ENCODE measurements at places on chromosomes 4 and X.

DNA sequence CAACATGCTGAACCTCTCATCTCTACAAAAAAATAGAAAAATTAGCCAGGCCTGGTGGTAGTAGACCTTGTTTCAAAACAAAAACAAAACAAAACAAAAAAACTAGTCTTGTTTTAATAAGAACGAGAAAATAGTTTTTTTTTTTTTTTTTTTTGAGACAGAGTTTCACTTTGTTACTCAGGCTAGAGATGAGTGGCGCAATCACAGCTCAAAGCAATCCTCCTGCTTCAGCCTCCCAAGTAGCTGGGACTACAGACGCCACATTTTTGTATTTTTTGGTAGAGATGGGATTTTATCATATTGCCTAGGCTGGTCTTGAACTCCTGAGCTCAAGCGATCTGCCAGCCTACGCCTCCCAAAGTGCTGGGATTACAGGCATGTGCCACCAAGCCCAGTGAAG lies 47.7 kb upstream of the UGDH start:
- DNase-seq: no peak

- no peak for DNase-seq
These were observed 20.1 kb downstream of the EIF4E start for GRCh38 chr4:98908703-98909262.

DNA sequence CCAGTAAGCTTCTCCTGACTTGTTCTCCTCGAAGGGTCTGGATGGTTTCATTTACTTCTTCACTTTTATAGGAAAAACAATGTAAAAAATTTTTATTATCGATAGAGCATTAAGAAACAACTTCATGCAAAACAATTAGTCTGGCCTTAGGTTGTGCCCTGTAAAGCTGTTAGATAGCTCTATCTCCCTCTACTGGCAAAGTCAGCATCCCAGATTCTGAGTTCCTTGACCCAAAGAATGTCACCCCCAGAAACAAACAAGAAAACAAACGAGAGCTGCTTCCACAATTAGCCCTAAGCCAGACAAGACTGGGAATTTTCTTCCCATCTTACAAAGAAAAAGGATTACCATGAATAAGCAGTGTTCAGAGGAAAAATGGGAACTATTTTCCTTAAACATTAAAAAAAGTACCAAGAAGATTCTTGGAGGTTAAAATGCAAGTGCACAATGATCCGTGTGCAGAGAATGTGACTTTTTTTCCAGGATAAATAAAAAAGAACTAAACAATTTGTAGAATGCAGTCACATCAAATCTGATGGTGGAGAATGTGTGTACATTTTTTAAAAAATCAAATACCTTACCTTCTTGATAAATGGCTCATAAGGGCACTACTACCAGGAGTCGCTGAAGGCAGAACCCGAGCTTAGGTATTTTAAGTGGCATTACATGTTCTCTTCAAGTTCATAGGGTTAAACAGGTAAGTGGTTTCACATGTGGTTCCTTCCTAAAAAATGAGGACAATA lies 293.2 kb downstream of the FBXO8 start:
- DNase-seq: no peak

- DNase-seq: no peak
These were observed 28.5 kb upstream of the RTL3 start for GRCh38 chrX:78687586-78687985.

- DNase-seq: no peak
These were observed 261.5 kb downstream of the GPC3 start for GRCh38 chrX:133723930-133724329.

GRCh38 chr4:37661772-37662171 lies 24.4 kb downstream of the RELL1 start:
- no peak for DNase-seq

DNA sequence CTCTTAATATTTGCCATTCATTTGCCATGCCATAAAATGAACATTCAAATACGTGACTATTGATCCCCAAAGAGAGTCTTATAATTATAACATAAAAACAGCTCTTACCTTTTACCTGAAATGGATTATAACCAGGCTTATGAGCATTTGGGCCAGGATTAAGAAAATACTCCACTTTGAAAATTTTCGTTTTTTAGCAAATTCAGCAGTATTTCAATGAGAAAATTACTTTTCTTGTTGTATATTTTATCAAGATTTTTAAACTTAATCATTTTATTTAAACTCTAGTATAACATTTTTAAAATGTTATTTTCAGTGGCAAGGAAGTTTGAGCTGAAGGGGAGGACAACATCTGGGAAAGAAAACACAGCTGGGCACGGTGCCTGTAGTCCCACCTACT lies 59.0 kb upstream of the RAPGEF2 start:
- DNase-seq: no peak

DNA sequence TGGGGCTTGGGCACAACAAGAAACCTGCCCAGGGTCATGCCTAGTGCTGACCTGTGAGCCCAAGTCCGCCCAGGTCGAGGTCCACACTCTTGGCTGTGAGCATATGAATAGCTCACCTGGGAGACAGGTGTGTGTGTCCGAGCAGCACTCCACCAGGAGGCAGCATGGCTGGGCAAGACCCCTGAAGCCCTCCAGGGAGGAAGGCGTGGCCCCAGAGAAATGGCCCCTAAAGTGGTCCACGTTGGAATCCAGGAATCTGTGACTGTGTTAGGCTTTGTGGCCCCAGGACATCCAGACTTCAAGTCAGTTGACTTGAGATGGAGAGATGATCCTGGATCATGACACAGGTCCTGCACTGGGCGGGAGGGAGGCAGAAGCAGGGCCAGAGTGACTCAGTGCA lies 138.8 kb downstream of the CPZ start:
- DNase-seq: no peak

GRCh38 chrX:50071494-50071893 lies 129.3 kb downstream of the AKAP4 start:
- DNase-seq: no peak

DNA sequence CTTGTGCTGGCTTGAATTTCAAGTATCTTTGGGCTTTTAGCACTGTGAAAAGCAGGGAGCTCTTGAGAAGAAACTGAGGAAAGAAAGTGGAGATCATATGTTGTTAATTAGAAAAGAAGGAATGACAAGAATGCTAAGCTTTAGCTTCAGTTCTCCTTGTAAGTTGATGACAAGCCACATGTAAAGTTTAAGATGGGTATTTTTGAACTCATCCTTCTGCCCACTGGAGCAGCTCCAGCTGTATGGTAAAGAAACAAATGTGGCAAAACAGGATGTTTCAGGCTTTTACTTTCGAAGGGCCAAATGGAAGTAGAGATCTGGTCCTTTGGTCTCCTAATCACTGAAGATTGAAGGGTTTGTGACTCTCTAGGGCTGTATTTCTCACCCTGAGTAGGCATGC lies 137.8 kb downstream of the GUCY2F start:
- no peak for DNase-seq

DNA sequence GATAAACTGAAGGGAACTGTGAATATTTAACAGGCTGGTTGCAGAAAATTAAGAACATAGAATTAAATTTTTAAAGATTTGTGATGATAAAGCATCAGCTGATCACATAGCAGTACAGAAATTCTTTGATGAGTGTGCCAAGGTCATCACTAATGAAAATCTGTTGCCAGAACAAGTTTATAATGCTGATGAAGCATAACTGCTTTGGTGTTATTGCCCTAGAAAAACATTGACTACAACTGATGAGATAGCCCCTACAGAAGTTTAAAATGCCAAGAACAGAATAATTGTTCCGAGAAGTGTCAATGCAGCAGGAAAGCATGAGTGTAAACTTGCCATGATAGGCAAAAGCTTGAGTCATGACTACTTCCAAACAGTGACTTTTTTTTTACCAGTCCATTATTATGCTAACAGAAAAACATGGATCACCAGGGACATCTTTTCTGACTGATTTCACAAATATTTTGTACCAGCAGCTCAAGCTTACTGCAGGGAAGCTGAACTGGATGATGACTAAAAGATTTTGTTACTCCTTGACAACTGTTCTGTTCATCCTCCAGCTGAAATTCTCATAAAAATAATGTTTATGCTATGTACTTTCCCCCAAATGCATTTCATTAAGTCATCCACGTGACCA lies 1136.6 kb downstream of the FAT4 start:
- no peak for DNase-seq

DNA sequence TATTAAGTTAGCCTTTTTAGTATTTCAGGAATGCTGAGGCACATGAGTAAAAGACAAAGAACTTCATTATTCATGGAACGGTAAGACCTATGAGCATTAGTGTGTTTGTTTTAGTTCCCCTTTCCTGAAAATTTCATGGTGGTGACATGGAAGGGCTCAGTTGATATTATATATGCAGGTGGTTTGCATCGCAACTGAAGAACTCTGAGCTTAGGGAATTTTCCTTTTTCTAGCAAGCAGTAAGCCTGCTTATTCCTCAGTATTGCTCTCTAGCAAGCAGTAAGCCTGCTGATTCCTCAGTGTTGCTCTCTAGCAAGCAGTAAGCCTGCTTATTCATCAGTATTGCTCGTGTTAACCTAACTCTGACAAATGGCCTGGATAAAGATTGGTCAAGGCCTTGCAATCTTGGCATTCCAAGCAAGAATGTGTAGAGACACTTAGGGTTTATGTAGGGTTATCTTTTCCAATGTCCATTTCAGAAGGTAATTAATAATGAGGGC lies 37.7 kb upstream of the MAGEB18 start:
- DNase-seq: no peak

- DNase-seq: no peak
These were observed 30.8 kb upstream of the PLA2G12A start for GRCh38 chr4:109760682-109761081.

DNA sequence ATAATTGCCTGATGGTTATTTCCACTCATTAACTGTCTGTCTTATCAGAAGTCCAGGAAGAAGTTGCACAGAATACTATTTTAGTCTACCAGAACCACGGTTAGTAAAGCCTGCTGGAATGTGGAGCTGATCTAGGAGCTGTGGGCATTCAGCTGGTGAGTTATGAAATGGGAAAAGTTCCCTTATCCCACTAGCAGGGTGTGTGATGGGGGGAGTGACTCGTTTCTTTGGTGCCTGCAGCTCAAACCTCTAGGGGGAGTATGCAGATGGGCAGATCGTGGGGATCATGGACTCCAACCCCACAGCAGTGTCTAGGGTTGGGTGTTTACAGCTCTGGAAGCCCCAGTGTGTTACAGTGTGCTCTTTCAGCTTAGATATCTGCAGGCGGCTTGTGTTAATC lies 305.7 kb upstream of the BOD1L1 start:
- DNase-seq: no peak

GRCh38 chrX:129496625-129497024 lies 26.7 kb downstream of the SMARCA1 start:
- no peak for DNase-seq

GRCh38 chr4:98193459-98194105 lies 50.3 kb upstream of the STPG2 start:
- DNase-seq: no peak

GRCh38 chr4:961351-962230 lies 11.8 kb downstream of the DGKQ start:
- DNase-seq: no peak

DNA sequence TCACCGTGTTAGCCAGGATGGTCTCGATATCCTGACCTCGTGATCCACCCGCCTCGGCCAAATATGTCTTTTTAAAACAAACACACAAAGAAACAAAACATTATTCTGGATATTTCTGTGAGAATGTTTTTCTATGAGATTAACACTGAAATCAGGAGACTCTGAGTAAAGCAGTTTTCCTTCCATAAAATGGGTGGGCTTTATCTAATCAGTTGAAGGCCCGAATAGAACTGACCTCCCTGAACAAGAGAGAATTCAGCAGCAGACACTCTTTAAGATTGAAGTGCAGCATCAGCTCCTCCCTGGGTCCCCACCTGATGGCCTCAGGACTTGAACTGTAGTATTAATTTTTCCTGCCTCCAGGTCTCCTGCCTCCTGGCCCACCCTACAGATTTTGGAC lies 22.4 kb upstream of the SOD3 start:
- no peak for DNase-seq

DNA sequence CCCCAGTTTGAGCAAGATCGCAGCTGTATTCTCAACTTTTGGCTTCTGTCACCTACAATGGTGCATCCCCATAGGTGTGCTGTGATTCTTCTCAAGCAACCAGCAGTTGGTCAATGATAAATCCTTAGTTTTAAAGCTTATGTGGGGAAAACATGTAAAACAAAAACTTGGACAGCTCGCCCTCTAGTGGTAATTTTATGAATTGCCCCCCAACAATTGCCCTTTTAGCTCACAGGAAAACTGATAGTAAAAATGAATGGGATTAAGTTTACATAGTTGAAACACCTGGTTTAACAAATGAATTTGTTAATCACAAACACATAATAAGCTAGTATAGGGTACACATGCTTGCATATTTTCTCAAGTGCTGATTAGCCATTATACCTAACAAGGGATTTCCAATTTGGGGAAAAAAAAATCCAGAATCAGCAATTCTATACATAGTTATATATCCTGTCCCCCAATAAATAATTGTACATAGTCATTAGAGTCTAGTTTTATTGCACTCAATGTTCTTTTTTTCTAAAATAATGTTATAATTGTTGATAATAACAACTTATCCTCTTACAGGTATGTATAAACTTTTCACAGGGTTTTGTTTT lies 30.1 kb downstream of the TEX13A start:
- DNase-seq: no peak

DNA sequence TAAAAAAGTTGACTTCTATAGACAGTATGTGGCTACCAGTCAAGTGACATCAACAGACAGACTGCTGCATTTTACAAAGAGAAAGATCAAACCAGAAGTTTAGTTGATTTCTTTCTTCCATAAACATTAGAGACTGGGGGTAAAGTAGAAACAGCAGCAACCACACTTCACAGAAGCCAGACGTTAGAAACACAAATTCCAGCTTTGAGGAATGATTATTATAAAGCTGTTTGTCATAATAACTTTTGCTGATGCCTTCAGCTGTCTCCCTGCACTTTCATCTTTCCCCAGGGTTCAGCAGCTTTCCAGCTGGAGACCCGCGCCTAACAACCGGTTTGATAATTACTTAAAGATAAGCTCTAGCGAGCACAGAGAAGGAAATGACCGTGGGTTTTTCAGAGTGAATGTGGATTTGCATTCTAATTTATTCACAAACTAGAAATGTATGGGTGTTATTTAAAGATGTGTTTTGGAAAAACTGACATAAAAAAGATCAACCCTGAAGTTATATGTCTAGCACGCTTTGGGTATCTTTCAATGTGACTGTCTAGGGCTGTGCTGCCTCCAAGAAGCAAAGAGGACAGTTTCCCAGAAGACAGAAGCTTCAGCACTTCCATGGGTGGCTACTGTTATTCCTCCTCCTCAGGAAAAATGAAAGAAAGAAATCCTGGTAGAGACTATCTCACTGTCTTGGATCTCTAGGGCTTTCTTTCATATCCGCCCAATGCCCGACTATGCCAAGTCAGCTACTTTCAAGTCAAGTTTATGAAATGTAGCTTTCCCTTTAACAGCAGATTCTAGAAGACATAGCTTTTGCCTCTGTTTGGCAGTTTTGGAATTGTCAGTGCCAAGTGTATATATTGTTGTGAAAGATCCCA lies 15.0 kb upstream of the ENAM start:
- no peak for DNase-seq

- DNase-seq: no peak
These were observed 302.0 kb downstream of the PACRGL start for GRCh38 chr4:21002286-21002685.

- DNase-seq: no peak
These were observed 1.6 kb downstream of the FAM13A start for GRCh38 chr4:89055157-89056080.

Data from stimulated activated CD8-positive, alpha-beta memory T cell treated with anti-CD3 and anti-CD28 coated beads, Interleukin-15, amount 100 ng/mL, for 48 hours (primary cell).